ENCODE measurements at places on chromosomes 1 and 21. TPM values are rescaled to one million over a fixed set of nuclear protein-coding genes. Genes with fewer than 3 reads are reported as not detected.

Gene ASTN1
- total RNA-seq: not detected

Gene HHIPL2
- total RNA-seq: 0.24 TPM

Gene PTPRU
- total RNA-seq: not detected

Gene CR1L
- not detected for total RNA-seq

Gene PYHIN1
- total RNA-seq: 16.7 TPM

Gene RGS1
- 383 TPM for total RNA-seq

All from CD8-positive, alpha-beta T cell (primary cell).